ENCODE measurements at places on chromosomes 2 and 18.

DNA sequence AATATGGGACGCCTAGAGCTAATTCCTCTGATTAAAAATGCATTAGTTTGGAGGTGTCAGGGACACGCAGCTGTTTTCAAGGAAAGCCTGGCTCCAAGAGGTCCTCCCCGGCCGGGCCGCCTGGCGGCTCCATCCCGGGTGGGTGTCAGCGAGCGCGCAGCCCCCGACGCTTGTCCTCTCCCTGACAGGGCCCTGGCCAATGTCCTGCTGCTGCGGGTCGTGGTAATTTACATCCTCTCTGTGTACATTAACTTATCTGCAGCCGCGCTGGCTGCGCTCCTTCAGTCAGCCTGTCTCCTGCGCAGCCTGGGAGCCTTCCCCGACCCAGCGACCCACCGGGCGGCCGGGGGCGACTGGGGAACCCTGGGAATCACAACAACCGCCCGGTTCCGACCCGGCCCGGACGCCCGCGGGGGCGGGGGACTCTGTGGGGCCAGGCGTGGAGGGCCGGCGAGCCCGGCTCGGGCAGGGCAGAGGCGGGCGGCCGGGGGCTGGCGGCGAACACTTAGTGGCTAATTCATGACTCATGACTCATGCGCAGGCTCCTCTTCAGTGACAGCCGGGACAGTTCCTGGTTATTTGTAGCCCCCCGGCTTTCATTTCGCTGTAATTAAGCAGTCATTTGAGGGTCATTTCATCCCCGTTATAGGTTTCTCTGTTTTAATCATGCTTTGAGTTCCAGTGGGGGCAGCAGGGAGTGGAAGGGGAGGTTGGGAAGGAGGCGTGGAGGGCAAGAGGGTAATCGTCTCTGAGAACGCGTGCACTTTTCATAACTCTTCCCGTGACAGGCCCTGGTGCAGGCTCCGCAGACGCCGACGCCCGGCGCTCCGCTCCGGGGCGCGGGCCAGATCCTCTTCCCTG is 141.9 kb upstream of the CTAGE1 start:
- peak; percentile 3 for DNase-seq

GRCh38 chr2:240966457-240966905 is 31.9 kb upstream of the SNED1 start:
- DNase-seq: no peak

- DNase-seq: no peak
Measured at GRCh38 chr18:7607540-7608173, 40.5 kb downstream of the PTPRM start.

GRCh38 chr18:11972371-11973174 is 8.7 kb upstream of the IMPA2 start:
- DNase-seq: no peak
